ENCODE measurements at places on chromosomes 2 and 18.

- DNase-seq: no peak
Measured at GRCh38 chr18:7158216-7158615, 40.6 kb upstream of the LAMA1 start.

DNA sequence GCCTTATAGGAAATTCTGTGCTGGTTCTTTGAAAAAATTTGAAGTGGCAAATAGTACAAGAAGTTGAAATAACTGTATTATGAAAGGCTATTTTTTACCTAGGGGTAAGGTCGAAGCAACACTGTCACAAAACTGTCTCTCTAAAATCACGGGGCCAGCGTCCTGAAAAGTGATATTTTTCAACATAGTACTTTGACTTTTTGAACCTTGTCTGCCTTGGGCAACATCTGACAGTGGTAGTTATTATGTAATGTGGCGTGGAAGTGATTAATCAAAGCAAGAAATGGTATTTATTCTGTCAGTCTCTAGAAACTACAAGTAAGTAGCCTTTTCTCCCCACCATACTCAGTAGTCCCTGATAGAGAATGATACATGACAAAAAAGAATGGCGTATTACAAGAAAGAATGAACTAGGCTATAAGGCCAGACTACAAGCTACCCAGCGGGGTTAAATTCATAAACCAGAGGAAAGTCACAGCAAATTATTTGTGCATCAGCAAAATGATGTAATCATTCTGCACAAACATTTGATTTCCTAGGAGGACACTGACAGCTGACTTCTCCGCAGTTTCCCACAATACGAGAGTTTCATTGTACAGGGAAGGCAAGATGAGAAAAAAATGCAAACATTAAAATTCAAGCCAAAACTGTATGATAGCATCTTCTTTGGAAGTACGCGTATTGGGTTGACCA is 9.8 kb downstream of the GEN1 start:
- DNase-seq: no peak

DNA sequence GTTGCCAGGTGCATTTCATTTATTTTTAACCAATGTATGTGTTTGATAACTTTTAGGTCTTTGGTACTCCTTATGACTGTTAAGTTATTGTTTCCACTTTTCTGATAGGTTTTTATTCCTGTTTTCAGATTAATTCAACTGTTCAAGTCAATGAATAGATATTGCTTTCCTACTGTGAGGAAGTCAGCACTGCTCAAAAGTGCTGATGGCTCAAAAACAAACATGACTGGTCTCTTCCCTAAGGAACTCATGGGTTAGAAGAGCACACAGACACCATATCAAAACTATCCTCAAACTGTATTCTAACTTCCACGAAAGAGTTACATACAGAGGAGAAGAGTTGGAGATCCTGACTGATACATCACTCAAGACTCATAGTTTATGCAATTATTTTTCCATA is 39.9 kb upstream of the REG3G start:
- no peak for DNase-seq

GRCh38 chr2:8822218-8822617 is 15.2 kb downstream of the KIDINS220 start:
- DNase-seq: no peak

GRCh38 chr2:71788186-71788525 is 334.8 kb downstream of the DYSF start:
- no peak for DNase-seq

All from NK-92 treated with Interleukin-12 subunit alpha and Interleukin-12 subunit beta, amount 100 ng/mL, for 24 hours (cell line).